Skeletal muscle cell (primary cell): ENCODE measurements at places on chromosomes 5 and 9.

- no peak for DNase-seq
Measured at GRCh38 chr5:88695232-88695631, 187.8 kb downstream of the MEF2C start.

DNA sequence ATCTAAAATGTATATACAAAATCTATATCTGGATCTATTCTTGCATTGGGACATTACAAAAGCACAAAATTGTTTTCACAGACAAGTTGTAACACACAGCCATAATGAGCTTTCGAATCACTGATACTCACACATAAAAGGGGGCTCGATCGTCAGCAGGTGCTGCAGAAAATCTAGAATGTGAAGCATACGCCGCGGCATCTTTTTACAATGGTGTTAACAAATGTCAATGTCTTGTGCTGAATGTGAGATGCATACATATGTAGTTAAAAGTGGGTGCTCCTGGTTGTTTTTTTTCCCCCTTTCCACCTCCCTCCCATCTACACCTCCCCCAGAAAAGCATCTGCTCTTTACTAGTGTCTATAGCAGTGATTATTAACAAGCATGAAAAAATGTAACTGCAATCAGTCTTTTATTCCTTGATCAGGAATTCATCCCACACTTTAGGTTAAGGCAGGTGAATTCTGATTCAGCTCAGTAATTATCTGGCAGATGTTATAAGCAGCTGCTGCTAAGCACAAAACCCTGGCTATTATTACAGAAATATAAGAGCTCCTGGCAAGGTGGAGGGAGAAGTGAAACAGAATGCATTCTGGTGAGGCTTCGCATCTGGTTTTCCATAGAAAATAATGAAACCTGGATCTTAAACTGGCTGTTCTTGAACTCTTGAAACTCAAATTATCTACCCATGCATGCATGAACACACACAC lies 114.1 kb downstream of the MPDZ start:
- no peak for DNase-seq

- DNase-seq: no peak
Measured at GRCh38 chr9:91334053-91334452, 27.7 kb downstream of the AUH start.

GRCh38 chr5:138180183-138180782 lies 1.4 kb downstream of the KIF20A start:
- peak; percentile 18 for DNase-seq

- DNase-seq: no peak
Measured at GRCh38 chr5:119338326-119338946, 17.4 kb upstream of the TNFAIP8 start.

DNA sequence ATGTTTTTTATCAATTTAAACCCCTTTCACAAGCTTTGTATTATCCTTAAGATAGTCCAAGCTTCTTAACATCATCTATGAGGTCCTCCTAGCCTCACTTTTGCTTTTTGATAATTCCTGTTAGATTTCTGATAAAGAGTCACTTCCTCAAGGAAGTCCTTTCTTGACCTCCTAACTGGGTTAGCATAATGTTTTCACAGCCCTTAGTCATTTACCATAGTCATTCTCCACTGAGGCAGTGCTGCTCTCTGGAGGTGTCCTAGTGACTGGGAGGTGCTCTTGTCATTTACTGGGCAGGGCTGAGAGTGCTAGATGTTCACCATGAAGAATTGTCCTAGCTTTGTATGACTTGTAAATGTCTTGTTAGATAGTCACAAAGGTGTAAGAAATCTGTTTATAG lies 26.4 kb downstream of the TNPO1 start:
- no peak for DNase-seq

GRCh38 chr5:141866096-141866495 lies 12.1 kb downstream of the PCDH1 start:
- DNase-seq: no peak

DNA sequence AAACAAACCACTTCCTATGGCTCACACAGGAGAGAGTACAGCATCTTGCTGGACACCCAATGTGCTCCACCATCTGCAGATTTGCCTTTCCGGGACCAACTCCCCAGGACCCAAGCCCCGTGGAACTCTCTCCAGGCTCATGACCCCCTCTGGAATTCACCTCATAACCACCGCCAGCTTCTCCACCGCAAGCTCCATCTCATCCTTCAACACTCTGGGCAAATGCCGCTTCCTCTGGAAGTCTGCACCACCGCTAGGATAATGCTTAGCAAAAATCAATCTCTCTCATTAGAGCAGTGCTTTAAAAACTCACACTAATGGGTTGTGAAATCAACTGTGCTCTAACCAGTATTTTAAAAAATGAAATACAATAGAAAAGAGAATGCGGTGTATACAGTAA lies 150.0 kb downstream of the COL23A1 start:
- no peak for DNase-seq

DNA sequence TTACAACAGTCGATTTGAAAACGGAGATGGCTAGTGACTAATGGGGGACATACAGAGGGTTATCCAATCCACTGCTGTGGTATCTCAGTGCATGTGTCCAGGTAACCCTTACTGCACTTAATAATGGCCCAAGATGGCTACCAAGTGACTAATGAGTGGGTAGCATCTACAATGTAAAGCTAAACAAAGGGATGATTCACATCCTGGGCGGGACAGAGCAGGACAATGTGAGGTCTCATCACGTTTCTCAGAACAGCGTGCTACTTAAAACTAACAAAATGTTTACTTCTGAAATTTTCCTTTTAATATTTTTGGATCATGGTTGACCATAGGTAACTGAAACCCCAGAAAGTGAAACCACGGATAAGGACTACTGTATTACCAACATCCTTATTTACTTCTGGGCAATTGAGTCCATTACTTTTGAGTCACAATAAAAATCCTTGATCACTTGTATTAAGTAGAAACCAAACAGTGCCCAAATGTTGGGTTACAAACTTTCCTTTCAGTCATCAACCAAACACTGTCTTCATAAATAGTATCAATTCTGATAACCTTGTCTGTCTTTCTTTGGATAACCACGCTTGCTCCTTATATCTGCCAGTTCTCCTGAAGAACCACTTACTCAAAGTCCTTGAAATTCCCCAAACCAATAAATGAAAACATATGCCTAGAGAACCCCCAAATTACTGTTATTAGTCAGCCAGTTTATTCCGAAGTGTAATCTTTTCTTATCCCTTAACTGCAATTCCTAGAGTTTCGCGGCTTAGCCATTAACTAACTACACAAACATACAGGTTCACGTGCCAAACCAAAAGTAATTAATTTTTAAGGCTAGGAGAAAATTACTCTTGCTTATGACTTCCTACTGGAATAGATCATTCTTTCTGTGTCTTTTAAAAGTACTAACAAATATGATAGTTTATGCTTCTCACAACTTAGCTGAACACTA lies 59.7 kb downstream of the ELL2 start:
- DNase-seq: peak; percentile 48

DNA sequence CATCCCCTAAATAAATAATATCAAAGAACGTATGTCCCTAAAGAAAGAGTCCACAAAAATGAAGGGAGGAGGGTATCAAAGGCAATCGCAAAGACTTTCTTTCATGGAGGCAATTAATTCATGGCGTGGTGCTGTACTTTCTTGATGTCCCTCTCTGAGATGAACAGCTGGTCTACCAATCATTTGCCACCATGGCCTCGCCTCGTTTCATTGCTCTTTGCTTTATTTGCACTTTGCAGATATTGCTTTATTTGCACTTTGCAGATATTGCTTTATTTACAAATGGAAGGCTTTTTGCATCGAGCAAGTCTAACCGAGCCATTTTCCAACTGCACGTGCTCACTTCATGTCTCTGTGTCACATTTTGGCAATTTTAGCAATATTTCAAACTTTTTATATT lies 104.0 kb upstream of the PTCH1 start:
- DNase-seq: no peak
